ENCODE measurements at places on chromosomes 16 and 17.

DNA sequence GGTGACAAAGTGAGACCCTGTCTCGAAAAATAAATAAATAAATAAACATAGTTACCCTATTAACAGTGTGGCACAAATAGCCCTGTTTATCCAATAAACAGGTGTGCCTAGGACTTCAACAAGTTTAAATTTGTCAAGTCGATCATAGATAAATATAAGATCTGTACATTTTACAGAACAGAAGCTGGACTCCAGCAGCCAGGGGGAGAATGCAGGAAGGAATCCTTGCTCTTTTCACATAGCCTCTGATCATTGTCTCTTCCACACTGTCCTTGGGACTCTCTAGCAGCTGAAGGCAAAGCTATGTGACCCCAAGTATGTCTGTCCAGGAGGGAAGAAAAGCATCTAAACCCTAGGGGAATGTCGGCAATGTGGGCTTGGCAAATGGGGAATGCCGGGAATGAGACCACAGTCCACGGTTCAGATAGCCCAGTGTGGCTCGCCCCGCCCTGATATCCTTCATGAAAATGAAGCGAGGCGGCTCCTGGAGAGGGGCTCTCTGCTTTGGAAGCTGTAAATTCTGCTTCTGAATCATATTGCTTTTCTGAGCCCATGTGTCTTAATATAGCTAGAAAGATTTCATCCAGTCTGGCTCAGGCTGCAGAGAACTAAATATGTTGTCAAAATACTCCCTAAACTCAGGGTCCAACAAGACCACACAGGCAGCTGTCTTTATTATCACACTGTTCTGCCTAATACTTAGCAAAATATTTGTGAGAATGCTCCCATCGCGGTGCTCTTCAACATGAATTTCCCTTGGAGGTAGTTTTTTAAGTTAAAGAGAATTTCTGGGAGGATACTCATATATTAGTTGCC is 24.9 kb upstream of the GRB2 start:
- no peak for DNase-seq

DNA sequence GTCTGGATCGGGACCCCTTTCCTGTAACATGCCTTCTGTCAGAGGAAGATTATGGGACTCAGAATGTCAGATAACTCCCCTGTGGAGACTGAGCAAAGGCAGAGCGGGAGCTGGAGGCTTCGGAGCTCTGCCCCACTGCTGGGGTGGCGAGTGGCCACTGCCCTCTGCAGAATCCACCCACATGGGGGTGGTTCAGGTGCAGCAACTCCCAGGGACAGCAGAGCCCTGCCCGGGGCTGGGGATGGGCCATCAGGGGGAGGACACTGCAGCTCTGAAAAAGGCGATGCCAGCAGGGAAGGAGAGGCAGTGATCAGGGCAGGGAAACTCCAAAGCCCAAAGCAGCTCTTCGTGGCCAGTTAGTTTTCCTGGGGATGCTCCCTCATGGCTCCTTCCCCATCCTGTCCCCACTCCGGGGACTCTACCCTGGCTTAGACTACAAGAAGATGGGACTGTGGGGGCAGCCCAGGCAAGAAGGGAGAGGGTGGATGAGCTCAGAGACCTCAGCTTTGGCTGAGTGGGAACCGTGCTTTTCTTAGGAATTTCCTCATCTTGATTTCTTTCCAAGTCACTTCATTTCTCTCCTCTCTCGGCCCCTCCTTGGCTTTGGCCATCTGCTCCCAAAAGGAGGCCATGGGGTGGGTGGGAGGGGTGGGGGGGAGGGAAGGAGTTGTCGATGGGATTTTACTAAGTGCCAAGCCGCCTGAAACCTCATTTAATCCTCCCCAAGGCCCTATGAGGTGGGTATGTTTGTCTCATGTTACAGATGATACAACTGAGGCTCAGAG is 4.0 kb downstream of the CA4 start:
- no peak for DNase-seq

DNA sequence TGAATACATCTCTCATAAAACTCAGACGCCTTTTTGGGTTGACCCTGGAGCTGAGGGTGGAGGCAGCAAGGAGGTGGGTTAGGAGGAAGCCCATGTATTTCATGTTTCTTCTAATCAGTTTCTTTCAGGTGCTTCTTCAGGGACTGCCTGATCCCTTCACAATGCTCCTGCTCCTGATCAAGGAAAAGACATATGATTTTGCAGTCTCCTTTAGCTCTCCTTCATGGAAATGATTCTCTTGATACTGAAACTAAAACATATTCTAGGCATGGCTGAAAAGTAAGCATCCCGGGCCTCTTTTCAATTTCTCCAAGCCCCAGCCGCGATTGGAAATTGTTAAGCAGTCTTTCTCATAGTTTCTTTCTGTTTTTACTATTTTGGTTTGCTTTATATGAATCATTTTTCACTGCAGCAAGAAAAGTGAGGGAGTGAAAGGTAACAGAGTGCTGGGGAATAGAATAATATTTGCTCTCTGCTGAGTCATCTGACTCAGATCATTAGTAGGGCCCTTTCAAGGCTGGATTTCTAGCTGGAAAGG is 730.7 kb downstream of the CDH11 start:
- DNase-seq, result no peak

DNA sequence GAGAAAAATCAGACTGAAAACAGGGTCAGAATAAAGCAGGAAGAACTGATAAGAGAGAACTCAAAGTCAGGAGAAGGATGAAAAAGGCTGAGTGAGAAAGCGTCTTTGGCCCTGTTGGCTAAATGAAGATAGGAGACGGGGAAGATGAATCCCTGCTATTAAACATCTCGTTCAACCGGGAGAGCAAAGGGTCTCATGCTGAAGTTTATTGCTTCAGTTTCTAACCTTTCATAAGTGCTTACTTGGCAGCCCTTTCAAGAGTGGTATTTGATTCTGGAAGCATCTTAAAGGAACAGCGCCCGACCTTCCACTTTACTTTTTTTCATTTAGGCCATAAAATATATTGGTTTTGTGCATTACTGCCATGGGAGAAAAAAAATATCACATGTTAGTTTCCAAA is 288.3 kb upstream of the RBFOX1 start:
- no peak for DNase-seq

GRCh38 chr17:73950593-73950914 is 252.9 kb upstream of the RPL38 start:
- DNase-seq, result no peak

DNA sequence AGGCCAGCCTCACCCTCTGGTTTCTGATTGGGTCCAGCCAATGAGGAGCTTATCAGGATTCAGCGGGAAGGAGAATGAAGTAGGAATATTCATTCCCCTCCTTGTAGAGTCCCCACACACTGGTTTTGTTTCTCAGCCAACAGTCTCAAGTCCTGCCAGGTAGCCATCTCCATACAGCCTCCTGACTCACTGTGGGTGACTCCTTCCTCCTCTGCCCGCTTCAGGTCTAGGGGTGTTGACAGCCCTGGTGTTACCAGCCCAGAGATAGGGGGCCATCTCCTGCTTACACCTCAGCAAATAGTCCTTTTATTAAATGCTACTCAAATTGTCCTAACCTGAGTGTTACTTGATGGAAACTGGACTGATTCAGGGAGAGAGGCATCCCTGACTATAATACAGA is 4.0 kb upstream of the MFAP4 start:
- no peak for DNase-seq

DNA sequence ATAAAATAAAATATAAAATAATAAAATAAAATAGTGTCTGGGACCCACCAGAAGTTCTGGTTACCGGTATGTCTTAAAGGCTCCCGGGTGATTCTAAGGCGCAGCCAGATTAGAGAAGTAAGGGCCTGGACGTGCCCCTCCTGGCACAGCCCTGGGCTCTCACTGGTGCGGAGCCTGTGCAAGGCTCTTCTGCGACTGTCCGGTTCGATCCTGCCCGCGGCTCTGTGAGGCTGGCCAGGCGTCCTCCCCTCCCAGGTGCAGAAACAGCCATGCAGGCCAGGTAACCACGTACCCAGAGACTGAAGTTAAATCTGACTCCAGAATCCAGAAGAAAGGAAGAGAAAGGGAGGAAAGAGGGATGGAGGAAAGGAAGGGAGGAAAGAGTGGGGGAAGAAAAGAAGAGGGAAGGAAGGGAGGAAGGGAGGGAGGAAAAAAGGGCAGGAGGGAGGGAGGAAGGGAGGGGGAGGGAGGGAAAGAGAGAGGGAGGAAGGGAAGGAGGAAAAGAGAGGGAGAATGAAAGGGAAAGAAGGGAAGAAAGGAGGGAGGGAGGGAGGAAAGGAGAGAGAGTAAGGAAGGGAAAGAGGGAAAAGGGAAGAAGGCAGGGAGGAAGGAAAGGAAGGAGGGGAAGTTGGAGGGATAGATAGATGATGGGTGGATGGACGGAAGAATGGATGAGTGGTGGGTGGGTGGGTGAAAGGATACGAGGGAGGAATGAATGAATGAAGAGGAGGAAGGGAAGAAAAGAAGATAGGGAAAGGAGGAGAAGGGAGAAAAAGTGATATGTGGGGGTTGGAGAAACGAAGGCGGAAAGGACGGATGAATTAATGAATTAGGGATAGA is 42.3 kb downstream of the C16orf82 start:
- no peak for DNase-seq

DNA sequence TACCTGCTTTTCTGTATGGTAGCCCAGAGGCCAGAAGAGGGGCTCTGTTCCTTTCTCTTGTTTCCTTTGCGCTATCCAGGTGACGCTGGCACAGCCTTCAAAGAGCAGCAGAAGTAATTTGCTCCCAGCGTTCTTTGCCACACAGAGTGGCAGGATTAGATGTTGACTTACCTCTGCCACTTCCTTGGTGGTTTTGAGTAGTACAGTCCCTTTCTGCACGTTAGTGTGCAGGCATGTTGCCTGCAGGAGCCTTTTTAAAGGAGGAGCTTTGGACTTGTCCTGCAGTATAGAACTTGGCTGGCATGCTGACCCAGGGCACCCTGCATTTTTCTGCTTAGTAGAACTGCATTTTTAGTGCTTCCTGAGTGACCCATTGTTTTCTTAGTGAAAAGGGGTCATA is at the start of gene ABCC11:
Gene ABCC11 (minus strand): TSS at position 229 of the 400 bp plus-strand sequence. CDS start 15,618 bp downstream, outside the sequence.
- no peak for DNase-seq

- no peak for DNase-seq
Measured at GRCh38 chr17:823501-823902, 41.3 kb downstream of the MRM3 start.

DNA sequence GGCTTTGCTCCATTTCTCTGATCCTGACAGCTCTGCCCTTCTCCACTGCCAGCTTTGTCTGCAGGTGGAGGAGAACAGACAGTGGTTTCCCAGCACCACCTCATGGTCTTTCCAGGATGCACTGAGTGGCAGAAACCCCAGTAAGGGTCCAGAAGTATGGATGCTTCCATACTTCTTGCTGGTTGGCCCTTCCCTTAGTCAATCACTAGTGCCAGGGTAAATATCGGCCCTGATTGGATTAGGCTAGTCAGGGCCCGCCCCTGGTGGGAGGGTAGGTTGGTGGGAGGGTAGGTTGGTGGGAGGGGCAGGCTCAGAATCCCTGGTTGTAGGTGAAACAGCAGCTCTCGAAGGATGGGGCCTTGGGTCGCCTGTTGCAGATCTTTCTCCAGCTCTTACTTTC is 10.2 kb downstream of the RNF213 start:
- DNase-seq, result no peak

DNA sequence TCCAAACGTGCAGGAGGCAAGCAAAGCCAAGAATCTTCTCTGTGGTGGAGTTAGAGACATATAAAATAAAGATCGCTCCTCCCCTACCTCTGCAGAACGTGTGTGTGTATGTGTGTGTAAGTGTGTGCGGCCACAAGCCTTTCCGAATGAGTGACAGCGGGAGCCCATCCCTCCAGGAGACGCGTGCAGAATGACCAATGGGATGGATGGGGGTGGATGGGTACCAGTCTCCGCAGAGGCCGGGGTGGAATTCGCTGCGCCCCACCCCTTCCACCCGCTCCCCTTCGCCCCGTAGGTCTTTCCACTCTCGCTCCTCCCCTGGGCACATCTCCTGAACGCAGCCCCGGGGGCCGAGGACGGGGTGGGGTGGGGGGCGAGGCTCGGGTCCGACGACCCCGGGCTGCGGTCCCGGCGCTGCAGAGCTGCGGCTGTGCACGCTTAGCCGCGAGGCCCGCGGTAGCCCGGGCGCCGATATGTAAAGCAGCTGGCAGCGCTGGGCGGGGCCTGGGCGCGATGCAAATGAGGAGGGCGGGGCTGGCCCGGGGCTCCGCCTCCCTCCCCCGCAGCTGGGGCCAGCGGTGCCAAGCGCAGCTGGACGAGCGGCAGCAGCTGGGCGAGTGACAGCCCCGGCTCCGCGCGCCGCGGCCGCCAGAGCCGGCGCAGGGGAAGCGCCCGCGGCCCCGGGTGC is at the start of gene PRKCB:
Gene PRKCB (plus strand): TSS at position 594 of the 688 bp plus-strand sequence.
- peak; percentile 87 for DNase-seq

DNA sequence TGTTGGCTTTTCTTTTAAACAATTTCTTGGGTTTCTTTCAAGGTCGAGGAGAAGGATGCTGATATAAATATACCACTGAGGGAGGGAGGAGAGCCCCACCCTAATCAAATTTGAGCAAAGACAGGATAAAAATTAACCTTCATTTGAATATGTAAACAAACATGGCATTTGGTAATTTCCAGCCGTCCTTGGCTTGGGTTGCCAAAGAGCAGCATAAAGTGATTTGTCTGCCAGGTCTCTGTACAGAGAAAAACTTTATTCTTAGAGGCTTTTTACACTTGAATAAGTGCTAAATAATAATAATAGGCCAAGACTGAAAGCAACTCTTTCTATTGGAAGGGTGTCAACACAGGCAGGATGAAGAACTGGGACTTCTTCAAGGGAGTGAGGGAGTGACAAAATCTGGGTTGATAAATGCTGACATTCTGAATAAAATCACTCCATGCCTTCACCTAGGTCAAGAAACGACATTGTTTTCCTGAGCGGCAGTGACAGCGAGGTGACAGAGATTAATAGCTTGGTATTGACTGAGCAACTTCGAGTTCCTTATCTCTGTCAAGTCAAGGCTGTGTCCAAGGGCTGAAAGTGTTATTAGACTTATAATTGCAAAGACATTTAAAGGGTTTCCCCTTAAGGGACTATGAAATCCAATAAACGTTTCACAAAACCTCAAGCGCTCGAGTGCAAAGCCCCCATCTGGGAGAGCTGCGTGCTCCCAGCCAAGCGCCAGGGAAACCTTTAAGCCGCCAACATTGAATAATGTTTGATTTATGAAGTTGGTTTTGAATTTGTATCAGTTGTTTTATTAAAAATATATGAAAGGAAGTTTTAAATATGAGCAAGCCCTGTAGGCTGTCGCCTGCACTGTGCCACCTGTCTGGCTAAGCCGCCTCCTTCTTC is 269.5 kb upstream of the N4BP1 start:
- DNase-seq, result no peak
